ENCODE measurements at places on chromosomes 11 and 22.

DNA sequence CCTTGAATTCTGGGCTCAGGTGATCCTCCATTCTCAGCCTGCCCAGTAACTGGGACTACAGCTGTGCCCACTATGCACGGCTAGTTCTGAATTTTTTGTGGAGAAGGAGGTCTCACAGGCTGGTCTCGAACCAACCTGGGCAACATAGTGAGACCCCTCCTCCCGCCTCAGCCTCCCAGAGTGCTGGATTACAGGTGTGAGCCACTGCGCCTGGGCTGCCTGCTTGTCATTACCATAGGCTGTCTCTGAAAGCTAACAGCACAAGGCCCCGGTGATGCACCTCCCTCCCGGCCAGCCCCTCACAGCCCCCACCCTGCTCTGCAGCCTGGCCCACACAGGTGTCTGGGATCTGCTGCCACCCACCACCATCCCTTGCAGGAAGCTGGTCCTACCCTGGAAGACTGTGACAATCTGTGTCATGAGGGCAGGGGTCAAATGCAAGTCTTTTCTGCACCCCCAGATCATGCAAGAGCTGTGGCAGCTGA, 82.4 kb downstream of the DGCR2 start:
- DNase-seq: no peak

DNA sequence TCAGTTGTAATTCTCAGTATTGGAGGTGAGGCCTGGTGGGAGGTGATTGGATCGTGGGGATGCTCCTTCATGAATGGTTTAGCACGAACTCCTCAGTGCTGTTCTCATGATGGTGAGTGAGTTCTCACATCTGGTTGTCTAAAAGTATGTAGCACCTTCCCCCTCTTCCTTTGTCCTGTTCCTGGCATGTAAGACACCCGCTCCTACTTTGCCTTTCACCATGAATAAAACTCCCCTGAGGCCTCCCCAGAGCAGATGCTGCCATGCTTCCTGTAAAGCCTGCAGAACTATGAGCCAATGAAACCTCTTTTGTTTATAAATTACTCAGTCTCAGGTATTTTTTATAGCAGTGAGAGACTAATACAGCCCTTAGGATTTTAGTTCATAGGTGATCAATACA, 191.5 kb downstream of the MAML2 start:
- DNase-seq: no peak

- DNase-seq: no peak
These were observed 591.2 kb downstream of the INSC start for GRCh38 chr11:15705891-15706290.

- DNase-seq: no peak
These were observed 77.3 kb upstream of the LDLRAD3 start for GRCh38 chr11:35866601-35867000.

DNA sequence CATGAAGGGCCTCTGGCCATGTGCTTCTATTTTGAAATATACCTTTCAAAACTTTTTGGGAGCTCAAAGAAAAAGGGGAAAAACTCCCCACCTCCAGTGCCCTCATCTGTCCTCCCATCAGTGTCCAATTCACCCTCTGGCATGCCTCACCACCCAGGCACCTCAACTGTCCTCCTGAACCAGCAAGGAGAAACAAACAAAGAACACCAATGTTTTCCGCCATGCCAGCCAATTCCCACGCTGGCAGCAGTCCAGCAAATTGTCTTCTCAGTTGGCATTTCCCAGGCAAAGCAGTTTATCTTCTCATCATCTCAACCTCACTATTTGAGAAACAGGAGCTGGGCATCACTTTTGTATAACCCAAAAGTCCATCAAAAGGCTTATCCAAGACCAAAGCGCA, 496.9 kb downstream of the SOX6 start:
- DNase-seq: no peak

DNA sequence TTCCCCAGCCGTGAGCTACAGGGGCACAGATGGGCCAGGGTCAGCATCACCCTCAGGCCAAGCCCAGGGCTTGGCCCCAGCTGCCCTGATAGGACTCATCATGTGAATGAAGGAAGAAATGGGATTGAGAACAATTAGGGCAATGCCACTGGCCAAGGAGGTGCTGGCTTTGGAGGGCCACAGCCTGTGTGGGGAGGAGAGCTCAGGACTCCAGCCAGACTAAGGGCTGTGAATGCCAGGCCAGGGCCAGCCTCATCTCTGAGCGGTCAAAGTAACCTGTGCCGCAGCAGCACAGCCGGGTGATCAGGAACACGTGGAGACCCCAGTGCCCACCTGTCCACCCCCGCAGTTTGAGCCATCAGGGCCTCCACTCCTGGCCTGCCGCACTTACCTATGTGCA, 10.1 kb downstream of the CHID1 start:
- DNase-seq: no peak

GRCh38 chr11:72951193-72951592, 137.0 kb downstream of the ATG16L2 start:
- no peak for DNase-seq

DNA sequence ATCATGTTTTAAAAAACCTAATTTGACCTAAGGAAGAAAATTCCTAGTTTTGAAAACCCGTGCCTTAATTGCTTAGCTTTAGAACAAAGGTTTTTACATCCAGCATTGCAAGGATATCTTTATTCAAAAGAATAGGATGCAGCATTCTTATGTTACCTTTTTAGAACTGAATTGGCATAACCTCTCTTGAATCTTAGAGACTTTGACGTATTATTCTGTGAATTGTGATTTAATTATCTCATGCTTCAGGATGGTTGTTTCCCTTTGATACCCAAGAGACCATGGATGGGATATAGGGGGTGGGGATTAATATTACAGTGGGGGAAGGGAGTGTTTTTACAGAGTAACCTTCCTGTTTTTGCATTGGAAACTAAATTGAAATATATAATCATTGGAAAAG, 49.4 kb downstream of the ARHGEF12 start:
- DNase-seq: no peak

DNA sequence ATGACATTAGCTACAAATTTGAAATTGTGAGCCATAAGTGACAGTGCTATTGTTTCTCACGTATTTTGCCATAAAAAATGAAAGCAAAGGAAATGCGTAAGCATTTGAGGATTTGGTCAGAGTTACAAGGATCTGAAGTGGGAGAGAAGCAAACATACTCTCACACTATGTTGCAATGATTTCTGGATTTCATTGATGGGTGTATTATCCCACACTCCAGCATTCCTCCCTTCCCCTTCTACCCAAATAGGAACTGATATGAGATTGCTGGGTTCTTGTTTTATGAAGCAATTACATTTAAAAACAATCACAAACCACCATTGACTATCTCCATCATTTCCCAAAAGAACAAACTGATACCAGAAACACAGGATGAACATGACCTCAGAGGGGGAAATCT, 314.0 kb upstream of the CTSC start:
- DNase-seq: no peak

GRCh38 chr11:7364660-7365059, 113.0 kb downstream of the SYT9 start:
- DNase-seq: no peak

GRCh38 chr22:44848791-44849420, 96.5 kb downstream of the ARHGAP8 start:
- no peak for DNase-seq

DNA sequence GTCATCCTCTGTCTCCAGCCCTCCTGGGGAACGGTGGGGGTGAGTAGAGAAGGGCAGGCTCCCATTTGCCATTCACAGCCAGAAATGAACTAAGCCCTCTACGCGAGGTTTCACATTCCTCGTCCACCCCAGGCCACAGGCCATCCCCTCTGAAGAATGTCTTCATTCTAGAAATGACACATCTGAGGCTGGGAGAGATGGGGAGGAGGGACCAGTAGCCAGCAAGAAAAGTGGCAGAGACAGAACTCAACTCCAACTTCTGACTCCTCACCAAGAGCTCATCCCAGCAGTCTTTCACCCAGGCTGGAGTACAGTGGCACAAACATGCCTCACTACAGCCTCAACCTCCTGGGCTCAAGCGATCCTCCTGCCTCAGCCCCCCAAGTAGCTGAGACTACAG, 3.4 kb downstream of the CTSF start:
- no peak for DNase-seq

DNA sequence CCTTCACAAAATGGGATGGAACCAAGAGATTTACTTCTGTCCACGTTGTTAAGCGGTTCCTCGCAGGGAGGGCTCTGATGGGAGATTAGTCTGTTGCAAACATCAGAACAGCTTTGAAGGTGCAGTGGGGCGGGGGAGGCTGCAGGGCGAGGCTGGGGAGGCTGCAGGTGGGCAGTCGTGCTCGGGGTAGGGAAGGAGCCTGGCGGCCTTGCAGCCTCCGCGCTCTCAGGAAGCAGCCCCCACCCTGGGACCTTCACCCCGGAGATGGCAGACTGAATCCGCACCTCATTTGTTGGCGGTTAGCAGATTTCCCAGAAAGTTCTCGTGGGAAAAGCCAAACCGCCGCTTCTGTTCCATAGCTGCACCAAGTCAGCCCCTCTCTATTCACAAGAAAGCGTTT, 237.3 kb downstream of the BRD1 start:
- DNase-seq: no peak

DNA sequence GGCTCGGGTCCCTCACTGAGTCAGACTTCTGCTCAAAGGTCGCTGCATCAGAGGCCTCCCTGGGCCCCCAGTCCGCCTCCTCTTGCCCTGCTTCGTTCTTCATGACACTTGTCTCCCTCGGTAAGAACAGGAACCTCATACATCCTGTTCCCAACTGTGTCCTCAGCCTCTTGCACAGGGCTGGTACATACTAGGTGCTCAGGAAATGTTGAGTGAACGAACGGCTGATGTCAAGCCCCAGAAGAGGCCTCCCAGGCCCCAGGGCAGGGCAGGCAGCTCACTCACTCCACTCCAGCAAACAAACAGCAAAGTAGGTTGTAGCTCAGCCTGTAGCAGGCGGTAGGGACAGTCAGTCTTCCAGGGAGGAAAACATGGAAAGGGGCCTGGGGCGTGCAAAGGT, 17.2 kb downstream of the SYNGR1 start:
- DNase-seq: no peak

DNA sequence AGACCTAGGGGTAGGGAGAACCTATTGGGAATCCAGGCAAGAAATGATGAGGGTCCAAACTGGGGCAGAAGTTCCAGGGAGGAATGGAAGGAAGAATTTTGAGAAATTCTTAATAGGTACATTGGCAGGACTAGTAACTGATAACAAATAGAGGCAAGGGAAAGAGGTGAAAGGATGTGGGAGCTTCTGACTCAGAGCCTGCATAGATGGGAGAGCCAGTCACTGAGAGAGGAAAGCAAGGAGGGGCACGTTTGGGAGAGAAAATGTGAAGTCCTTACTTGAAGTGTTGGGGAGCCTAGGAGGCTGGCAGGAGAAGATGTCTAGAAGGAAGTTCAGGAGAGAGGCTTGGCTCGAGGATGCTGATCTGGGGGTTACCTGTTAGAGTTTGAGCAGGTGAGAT, 104.6 kb upstream of the NCAM1 start:
- DNase-seq: no peak

- DNase-seq: no peak
These were observed 91.8 kb upstream of the LDLRAD3 start for GRCh38 chr11:35852056-35852455.

DNA sequence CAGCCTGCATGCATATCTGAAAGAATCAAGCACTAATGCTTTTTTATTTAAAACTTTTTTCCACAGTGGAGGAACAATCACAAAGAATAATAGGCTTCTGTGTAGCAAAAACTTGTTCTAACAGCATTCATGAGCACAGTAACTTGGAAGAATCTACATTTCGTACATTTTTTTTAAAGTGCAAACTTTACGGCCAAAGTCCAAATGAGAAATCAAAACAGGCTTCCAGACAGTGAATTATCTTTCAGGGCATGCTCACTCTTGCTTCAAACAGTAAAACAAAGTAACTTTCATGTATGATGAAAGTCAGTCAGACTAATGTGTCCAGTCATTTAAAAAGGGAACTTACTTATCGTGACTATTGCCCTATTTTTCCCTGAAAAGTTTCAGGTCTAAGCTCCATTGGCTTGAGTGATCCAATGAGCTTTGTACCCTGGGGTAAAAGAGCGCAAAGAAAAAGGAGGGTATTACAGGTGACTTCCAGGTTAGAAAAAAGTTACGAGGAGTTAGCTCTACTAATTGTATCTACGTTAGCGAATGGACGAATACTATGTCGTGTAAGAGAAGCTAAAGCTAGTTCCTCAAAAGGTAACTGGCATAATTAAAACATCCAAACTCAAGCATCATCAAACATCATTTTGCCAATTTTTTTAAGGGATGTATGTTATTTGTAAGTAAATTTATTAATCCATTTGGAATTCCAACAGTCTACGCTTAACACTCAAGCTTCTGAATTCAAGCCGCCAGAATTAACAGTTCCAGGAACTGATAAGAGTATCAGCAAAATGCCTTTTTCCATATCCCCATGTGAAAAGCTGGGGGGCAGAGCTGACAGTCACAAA, 1.7 kb downstream of the PICALM start:
- no peak for DNase-seq

DNA sequence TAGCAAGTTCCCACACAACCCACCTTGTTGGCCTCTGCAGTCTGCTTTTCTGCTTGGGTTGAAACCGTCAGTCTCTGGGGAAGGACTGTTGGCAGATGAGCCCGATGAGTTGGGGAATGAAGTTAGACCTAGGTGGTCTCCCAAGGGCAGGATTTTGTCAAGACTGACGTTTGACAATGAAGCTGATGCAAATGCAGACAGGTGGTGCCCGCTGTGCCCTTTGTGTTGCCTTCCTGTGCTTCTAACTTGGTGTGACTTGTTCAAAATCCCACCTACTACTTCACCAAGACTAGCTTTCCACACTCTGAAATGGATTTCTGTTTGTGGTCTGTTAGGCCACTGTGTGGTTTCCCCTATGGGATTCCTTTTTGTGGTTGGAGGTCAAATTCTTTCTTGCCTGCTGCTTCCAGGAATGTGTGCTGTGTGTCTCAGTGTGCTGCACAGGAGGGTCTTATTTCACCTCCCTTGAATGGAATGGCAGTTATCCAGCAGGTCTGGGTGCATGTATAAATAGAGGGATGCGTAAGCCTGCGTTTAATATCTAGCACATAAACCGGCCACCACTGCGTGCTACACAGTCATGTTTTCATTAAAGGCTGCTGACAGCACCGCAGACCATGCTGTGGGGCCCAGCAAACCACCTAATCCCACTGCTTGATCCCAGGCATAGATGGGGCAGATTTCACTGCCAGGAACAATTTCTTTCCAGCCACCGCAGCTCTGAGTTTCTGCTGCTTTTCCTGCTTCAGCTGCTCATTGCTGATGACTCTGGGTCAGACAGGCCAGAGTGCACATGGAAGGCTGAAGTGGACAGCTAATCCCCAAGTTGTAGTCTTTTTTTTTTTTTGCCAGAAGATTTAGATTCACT, 44.8 kb downstream of the ADAMTS8 start:
- no peak for DNase-seq

DNA sequence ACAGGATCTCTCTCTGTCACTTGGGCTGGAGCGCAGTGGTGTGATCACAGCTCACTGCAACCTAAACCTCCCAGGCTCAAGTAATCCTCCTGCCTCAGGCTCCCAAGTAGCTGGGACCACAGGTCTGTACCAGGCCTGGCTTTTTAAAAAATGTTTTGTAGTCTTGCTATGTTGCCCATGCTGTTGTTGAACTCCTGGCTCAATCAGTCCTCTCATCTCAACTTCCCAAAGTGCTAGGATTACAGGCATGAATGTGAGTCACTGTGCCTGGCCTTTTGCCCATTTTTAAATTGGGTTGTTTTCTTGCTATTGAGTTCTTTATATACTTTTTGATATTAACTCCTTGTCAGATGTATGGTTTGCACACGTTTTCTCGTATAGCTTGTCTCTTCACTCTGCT, 33.0 kb upstream of the PITPNB start:
- DNase-seq: no peak

GRCh38 chr11:16193897-16194381, 162.4 kb downstream of the SOX6 start:
- no peak for DNase-seq

- DNase-seq: no peak
These were observed 2.6 kb downstream of the TBC1D10A start for GRCh38 chr22:30324014-30324730.

Data from caudate nucleus (tissue), 63 donors.